Femur (tissue), 1 donor: ENCODE measurements at places on chromosomes 2 and 18.

DNA sequence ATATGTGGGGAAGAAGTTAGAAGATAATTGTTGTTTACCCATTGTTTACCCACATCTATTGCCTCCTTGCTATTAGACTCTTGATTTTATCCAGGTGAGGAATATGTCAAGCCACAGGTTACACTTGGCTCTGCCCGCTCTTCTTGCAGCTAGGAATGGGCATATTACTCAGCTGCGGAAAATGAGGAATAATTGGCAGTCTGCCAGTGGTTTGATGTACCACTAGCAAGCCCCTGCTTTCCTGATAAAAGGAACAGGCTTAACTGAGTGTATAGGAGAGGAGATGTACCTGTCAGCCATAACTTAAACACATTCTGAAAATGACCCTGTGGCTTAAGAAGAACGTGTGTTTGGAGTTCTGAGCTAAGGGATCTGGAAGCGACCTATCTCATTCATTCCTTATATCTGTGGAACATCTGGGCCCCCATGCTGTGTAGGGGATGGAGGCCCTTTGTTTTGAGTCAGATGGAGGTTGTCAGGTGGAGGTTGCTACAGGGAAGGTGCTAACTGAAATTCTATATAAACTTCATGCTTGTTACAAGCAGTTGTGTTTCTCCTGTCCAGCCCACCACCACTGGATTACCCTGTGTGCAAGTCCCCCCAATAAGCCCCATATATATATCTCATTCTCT lies 4.6 kb upstream of the FMNL2 start:
- DNase-seq, result no peak

DNA sequence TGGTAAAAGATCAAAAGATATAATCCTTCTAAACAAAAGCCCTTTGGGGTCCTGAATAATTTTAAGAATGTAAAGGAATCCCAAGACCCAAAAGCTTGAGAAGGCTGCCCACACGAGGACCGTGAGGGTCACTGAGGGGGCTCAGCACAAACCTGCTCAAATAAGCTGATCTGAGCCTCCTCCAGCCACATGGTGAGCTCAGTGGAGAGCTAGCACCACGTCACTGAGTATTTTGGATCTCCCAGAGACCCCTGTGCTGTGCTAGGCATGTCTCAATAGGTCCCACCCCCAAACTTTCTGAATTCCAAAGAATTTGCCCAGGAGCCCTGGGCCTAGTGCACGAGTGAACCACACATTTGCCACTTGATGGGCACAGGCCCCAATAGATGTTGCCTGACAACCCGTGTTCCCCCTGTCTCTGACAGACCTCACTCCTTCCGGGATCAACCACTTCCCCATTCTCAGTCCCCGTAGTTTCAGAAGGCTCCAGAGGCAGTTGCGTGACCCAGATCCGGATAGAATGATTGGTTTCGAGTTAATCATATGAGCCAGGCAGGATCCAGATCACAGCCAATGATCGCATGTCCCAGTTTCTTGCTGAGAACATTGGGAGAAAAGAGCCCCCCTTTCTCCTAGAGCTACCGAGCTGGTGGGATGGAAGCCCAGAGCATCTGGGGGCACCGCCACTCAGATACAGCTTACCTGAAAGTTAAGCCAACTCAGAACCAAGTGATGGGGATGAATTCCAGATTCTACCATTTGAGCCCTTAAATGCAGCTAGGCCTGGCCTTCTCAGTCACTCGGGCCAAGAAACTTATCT lies 203.8 kb downstream of the TNS1 start:
- DNase-seq, result no peak

DNA sequence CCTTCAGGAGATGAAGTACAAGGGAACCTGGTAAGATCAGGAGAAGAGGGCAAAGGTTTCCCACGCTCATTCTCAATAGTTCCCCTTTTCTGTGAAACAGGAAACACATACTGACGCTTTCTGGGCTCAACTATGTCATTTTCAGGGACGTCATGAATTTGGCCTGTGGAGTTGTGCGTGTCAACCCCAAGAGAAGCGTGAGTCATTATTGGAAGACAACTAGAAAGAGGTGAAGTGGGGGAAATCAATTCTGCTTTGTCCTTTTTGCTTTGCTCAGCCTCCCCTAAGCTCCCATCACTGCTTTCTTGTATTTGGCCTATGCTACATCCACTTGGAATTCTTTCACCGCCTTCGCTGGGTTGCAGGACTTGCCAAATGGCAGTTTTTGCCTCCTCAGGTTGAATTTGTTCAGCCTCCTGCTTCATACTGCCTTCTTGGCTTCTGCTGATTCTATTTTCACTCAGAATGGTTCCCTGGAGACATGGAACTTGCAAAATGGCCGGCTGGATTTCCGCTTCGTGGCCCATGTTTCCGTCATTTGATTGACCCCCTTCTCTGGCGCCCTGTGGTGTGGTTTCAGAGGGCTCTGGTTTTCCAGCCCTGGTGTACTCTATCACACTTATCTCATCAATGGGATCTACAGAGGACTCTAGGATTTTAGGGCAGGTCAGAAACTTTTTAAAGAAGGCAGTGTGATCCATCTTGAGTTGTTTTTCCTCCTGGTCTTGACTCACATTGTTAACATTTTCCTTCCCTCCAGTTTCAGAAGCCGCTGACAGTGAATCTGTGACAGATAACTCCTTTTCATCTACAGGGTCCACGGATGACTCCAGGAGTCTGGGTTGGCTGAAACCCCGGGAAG lies 93.3 kb downstream of the ALPK2 start:
- DNase-seq, result peak; percentile 48

DNA sequence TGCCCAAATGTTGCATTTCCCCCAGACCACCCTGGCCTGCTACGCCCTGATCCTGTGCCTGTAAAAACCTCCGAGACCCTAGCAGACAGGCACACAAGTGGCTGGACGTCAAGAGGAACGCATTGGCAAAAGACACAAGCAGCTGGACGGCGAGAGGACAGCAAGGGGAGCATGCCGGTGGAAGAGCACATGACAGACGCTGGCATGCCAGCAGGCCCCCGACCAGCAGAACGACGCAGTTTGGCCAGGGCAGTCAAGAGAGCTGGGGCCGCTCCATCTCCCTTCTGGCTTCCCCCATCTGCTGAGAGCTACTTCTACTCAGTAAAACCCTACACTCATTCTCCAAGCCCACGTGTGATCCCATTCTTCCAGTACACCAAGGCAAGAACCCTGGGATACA lies 42.1 kb downstream of the SAP130 start:
- DNase-seq, result no peak

DNA sequence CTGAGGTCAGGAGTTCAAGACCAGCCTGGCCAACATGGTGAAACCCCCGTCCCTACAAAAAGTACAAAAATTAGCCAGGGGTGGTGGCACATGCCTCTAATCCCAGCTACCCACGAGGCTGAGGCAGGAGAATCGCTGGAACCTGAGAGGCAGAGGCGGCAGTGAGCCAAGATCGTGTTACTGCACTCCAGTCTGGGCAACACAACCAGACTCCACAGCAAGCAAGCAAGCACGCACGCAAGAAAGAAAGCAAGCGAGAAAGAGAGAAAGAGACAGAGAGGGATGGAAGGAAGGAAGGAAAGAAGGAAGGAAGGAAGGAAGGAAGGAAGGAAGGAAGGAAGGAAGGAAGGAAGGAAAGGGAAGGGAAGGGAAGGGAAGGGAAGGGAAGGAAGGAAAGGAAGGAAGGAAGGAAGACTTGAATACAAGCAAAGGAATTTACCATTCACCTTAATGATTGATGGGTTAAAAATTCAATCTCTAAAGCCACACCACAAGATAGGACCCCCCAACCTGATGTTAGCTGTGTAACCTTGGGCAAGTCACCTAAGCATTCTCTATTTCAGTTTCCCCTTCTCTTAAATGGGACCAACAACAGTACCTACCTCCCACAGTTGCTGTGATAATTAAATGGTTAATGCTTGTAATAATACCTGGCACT lies 181.7 kb downstream of the ATAD2B start:
- DNase-seq, result peak; percentile 53

GRCh38 chr18:500632-501405 lies at the start of gene COLEC12:
Gene COLEC12, minus strand, starts transcription at chr18:500701. Its CDS starts 187 bp downstream, at chr18:500514.
- DNase-seq, result peak; percentile 77

DNA sequence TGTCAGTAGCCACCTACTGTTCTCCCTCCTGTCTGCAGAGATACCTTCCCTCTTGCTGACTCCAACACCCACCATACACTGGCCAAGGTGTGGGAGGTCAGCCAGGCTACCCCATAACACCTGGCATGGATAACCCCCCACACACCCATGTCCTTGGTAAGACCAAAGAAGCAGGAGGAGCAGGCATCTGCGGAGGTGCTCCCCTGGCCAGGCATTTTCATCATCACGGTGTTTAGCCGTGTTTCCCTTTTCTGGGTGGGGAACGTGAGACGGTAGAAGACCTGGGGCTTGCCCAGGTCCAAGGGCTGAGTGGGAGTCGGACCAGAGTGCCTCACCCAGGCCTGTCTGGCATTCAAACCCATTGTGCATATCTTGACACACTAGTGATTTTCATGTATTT lies 150.3 kb downstream of the SMAD7 start:
- peak; percentile 9 for DNase-seq

- DNase-seq, result peak; percentile 89
These were observed at the start of gene IL1R1 for GRCh38 chr2:102141970-102142828. Gene IL1R1, plus strand, starts transcription at chr2:102142746. Its CDS starts 14,979 bp downstream, at chr2:102157725.

DNA sequence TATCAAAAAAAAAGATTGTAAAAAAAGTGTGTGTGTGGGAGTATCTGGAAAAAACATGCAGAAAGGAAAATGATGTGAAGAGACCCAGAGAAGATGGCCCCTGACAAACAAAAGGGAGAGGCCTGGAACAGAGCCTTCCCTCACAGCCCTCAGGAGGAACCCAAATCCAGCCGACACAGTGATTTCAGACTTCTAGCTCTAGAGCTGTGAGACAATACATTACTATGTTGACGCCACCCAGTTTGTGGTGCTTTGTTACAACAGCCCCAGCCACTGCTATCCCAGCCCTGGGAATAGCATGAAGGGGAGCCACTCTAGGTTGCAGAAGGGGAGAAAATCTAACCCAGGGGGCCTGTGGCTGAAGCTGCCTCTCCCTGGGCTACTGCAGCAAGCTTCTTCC lies 59.0 kb upstream of the ZBTB7C start:
- DNase-seq, result no peak

DNA sequence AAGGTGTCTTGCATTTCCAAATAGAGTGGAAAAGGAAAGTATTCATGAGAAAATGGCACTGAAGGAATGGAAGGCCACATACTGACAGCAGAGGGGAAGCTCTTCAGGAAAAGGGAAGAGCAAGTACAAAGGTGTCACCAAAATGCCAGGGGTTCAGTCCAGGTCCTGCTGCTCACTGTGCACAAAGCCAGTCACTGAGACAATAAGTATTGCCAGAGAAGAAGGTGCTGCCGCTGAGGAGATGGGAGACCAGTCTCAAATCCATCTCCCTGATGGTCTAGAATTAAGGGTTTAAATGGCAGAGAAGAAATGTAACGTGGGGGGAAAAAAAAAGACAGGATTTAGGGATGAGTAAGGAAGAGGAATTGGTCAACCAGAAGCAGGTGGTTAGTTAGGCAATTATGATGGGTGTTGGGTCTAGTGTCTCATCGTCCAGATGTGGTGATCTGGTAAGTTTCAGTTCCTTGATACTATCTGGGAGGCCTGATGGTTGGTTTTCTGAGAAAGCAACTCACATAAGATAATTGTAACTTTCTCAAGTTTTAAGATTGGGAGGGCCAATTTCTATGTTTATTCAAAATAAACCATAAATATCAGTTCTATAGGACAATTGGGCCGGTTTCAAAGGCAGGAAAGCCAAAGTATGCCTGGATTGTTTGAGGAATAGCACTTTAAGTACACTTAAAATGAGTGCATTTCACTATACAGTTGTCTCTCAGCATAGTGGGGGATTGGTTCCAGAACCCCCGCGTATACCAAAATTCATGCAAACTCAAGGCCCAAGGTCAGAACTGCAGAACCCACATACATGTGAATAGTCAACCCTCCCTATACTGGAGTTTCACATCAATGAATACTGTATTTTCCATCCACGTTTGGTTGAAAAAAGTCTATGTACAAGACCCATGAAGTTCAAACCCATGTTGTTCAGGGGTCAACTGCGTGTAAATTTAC lies 109.1 kb upstream of the DNAJC10 start:
- no peak for DNase-seq

DNA sequence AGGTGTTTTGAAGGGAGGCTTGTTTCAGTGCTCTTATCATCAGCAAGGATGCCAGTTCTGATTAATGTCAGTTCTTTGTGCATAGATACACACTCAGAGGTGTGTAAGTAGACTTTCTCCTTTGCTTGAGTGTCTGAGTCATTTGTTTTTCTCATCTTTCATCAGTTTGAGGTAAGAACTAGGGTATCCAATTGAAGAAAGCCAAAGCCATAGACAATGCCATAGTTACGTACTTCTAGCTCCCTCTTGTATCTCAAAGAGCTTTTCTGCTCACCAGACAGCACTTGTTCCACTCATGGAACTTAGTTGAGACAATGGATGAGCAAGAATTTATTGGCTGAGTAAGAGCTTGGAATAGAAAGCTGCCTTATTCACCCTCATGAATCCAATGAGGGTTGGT lies 520.1 kb downstream of the PIK3C3 start:
- no peak for DNase-seq

DNA sequence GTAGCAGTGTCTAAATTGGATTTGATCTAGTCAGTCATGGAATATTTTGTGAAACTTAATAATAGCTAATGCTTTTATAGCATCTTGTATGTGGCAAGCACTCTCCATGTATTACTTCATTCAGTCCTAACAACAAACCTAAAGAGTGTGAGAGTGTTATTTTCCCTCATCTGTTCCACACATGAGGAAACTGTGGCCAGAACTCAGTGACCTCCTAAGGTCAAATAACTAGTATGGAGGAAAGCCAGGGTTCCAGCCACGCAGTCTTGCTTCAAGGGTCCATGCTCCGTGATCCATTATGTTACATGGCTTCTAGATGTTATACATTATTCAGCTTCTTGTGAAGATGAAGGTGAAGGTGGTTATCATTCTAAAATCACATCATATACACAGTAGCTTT lies 45.5 kb downstream of the TWSG1 start:
- no peak for DNase-seq

DNA sequence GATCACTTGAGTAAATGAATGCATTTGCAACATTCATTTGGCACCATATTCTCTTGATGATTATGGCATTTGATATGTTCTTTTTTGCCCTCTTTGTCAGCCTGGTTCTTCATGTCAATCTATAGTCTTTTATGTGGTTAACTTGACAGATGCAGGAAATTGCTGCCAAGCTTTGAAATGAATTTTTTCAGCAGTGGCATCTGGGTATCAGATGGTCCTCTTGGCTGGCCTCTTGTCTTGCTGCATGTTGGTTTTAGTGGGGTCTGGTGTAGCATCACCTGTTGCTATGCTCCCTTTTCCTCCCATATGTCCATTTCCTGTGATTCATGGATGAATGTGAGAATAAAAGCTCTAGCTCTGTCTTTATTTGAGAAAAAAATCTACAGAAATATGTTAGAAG lies 119.9 kb downstream of the DPP4 start:
- DNase-seq, result no peak

- no peak for DNase-seq
These were observed 250.9 kb downstream of the MYO3B start for GRCh38 chr2:170428868-170429267.

- DNase-seq, result no peak
These were observed 146.5 kb downstream of the DDX1 start for GRCh38 chr2:15738225-15738546.
